Stimulated activated CD8-positive, alpha-beta memory T cell treated with anti-CD3 and anti-CD28 coated beads, Interleukin-15, amount 100 ng/mL, for 24 hours (primary cell): ENCODE measurements at places on chromosomes 5 and 9.

DNA sequence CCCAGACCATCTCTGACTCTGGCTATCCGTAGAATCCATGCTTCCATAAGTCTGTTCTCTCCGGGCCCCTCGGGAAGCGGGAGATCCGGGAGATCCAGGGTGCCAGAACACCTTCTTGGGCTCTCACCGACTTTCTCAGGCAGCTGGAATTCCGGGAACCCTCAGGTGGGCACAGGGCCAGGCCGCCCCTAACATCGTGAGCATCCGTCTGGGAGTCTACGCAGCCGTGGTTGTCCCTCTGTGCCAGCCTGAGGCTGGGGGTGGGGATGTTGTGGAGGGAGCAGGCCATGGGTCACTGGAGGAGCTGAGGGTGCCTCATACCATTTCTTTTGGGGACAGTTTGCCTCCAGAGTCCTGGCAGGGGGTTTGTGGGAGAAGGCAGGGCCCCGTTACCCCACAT is 92.3 kb upstream of the COL5A1 start:
- no peak for DNase-seq

DNA sequence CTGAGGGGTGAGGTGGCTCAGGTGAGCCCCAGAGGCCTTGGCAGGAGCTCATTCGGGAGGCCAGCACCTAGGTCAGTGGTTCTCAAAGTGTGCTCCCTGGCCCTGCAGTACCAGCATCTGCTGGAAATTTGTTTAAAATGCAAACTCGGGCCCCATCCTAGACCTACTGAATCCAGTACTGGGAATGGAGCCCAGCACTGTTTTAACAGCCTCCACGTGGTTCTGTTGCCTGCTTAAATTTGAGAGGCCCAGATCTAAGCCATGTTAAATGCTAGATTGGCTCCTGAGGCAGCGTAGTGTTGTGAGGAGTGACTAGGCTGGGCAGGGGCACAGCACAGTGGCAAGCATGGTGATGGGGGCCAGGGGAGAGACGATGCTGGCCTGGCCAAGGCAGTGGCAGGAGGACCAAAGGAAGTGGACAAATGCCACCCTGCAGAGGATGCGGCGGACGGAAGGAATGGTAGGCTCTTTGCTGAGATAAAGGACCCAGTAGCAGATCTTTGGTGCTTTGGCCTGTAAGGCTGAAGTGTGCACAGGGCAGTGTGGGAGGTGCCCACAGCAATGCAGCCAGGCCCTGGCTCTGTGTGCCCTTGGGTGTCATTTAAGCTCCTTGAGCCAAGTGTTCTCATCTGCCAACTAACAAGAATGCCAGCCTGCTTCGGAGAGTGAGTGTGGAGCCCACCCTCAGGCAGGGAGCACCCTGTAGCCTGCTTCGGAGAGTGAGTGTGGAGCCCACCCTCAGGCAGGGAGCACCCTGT is 4.2 kb downstream of the PRR7 start:
- DNase-seq, result no peak

- DNase-seq, result no peak
Measured at GRCh38 chr9:124527781-124528180, 20.6 kb upstream of the NR5A1 start.

GRCh38 chr9:126151031-126151685 is 175.5 kb upstream of the MVB12B start:
- DNase-seq, result no peak

GRCh38 chr5:117880932-117881331 is 1107.4 kb downstream of the DTWD2 start:
- no peak for DNase-seq
